ENCODE measurements at places on chromosomes 7 and 10.

DNA sequence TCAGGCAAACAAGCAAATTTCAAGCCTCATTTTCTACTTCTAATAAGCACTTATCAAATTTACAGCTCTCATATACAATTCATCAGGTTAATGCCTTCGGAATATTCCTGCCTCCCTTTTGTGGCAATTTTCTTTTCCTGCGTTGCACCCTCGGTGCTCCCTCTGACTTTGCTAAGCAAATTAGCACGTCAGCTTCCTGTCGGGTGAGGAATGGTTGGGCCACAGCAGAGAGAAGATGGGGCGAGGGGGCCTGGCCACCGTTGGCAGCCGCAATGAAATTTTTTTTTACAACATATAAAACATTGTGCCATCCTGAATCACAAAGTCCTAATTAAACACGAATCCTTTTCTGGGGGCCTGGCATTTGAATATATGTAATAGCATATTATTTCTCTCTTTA, 28.1 kb downstream of the ELFN1 start:
- no peak for DNase-seq

DNA sequence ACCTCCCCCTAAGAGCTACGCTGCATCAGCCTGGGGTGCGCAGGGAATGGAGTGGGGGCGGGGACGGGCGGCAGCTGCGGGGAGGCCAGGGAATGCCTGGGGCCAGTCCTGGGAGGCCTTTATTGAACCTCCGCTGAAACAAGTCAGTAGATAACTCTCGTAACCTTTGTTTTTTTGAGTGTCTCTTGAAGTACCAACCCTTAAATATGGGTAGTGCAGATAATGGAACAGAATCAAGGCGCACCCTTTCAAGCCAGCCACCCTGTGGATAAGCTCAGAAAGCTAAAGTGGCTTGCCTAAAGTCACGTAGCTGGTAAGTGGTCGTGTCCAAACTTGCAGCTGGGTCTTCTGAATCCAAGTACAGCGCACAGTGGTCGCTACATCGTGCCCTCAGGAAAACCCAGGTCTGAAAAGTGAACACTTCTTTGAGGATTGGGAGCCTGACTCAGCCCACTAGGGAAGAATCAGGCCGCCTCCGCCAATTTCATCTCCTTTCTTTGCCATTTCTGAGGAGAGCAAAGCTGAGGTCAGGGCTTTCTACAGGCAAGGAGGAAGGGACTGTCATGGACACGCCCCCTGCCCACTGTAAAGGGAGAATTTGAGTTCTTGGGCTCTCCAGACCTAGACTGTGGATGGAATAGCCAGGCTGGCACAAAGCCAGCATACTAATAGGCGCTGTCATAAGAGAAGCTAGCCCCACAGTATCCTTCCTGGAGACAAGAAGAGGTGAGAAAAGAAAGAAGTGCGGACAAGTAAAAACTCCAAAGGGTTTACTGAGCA, 3.2 kb upstream of the EGR2 start:
- no peak for DNase-seq

DNA sequence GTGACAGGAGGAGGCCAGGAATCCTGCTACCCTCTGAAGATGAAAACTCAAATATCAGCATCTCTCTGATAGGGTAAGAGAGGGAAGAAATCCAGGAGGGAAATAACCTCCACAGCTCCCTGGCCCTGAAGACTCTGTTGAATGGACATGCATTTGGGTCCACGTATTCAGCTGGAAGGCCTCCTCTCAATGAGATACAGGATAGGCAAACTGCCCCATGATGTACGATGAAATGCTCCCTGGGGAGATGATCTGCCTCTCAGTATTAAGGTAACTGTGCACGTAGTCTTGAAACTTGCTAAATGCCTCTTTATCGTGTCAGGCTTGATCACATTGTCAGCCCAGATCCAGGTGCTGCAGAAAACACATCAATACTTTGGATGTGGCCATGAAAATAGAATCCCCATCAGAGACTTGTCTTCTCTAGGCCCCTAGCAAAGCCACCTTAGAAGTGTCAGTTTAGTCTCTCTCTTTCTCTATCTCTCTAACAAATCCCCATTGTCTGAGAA, 384.0 kb downstream of the KCNMA1 start:
- no peak for DNase-seq

DNA sequence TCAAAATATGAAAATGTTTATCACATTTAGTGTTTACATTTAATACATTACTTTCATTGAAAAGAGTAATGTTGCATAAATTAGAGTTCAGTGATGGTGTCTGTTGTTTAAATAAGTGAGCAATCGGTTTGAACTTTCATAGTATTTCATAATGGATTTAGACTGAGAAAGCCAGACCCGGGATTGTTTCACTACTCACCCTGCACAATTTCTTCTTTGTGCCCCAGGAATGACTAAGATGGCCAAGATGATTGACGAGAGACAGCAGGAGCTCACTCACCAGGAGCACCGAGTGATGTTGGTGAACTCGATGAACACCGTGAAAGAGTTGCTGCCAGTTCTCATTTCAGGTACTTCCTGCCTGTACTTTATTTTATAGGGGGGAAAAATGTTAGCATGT, 74.6 kb downstream of the VCL start:
- no peak for DNase-seq

DNA sequence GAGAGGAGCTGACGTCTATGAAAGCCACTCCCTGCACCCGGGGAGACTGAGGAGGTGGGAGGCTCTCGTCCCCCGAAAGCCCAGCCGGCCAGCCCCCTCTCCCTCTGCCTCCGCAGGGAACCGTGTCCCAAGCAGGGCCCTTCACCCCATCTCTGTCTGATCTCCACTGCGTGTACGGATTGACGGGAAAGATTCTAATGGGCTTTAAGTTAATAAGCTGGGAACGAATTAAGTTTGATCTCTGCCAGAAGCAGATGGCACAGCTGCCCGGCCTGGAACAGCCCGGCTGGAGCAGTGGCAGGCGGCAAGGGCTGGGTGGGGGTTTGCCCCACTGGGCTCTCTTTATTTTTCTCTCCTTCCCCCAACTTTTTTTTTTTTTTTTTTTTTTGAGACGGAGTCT, 6.1 kb upstream of the SLC29A4 start:
- DNase-seq: no peak

GRCh38 chr7:99728615-99729014, 6.4 kb downstream of the CYP3A7 start:
- no peak for DNase-seq

GRCh38 chr7:134454277-134454676, 4.6 kb downstream of the AKR1B1 start:
- DNase-seq: no peak

DNA sequence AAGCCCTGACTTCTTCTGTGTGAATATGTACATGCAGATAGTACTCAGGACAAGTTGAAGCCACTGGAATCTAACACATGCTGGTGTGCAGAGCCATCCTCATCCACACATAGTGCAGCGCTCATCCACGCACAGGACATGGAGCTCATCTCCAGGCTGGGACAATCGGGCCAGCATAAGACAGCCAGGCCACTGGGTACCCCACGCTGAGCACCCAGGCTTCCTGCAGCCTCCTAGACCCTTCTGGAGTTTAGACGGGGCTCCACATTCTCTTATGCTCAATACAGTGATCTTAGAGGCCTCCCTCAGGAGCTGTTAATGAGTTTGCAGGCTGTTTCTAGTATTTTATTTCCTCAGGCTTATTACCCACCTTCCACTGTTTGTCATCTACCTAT, 238.9 kb downstream of the TNS3 start:
- DNase-seq: no peak

DNA sequence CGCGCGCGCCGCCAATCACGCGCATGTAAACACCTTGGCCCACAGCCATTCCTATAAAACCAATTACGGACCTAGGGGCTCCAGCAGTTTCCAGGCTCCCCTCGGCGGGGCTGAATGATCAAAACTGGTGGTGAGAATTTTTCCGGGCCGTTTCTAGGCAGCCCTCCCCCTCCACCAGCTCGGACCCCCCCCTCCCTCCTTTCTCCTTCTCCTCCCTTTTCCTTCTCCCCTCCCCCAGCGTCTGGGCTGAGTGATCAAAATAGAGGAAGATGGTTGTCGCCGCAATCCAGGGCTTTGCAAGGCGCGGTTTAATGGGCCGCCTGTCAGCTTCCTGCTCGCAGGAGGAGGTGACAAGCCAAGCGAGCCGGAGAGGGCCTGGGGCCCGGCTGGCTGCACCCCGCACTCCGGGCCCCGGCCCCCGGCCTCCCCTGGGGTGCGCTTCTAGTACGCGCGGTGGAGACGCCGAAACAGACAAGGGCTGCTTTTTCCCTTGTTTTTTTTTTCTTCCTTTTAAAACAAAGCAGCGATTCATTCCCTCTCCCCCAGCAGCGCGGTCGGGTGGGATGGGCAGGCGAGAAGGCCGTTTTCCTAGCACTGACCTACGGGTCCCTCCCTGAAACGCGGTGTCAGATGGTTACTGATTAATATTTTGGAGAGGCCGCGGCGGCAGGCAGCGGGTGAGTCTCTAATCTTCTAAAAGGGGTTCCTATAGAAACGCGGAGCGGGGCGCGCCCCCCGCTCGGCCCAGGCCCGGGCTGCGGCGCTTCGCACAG, 528 bp upstream of the TNRC18 start:
- peak; percentile 98 for DNase-seq

- DNase-seq: peak; percentile 22
These were observed 113.7 kb downstream of the BRAF start for GRCh38 chr7:140810830-140811556.

DNA sequence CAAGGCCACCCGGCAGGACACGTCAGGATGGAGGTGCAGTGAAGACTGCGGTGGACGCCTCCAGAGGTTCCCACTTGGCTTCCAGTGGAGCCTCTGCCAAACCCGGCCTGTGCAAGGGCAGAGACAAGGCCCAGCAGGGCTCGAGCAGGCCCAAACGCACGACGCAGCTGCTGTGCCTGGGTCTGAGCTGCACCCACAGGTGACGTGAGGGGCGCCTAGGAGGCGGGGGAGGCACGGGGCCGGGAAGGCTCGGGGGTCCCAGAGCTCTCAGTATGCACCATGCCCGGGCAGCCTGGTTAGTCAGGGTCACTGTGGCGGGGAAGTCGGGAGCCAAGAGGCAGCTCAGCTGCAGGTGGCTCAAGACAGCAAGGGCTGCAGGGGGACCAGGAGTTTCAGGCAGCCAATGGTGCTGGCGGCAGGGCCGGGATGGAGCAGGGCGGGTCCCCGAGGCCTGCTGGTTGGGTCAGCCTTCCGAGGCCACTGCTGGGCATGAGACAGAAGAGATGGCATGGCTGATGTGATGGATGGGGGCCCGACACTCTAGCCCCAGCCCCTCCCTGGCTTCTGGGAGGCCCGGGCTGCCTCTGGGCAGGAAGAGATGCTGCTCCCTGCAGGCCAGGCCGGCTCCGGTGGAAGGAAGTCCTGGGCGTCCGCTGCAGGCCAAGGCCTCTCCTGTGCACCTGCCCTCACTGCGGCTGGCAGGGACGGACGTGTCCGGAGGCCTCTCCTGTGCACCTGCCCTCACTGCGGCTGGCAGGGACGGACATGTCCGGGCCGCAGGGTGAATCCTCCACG, 72.2 kb upstream of the CFAP46 start:
- DNase-seq: no peak

- DNase-seq: no peak
These were observed 177.4 kb upstream of the PLXDC2 start for GRCh38 chr10:19638896-19639233.

Data from NCI-H748 treated with DMSO at 0.1 percent for 48 hours (cell line).